ENCODE measurements at places on chromosomes 4 and X.

DNA sequence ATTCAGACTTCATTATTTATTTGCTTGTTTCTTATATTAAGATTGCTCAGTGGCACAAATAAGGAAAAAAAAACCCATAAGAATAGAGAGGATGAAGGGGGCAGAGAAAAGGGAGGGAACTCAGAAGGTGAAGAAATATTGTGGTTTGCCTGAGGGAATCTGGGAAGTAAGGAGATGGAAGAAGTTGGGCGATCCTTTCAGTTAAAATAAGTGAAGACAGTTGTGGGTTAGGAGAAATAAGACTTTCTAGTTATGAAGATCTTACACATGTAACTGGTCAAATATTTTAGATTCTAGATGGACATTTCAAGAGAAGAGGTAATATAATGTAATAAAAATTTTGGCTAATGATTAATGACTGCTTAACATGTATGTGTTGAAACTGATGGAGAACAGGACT, 138.7 kb upstream of the LIMCH1 start:
- no peak for DNase-seq

DNA sequence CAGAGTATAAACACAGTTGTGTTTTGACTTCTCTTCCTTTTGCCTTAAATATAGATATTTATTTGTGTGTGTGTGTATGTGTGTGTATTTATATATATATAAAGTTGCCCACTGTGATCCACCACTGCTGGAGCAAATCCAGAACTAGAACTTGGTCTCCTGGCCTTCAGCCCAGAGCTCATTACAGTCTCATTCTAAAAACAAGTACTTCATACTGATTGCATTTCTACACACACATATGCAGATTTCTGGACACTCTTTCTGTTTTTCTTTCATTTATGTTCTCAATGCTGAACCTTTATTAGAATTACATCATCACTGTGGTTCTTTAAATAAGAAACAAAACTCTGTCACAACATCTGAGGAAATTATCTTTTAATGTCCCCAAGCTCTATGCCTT, 381 bp downstream of the TXK start:
- DNase-seq, result no peak

- peak; percentile 85 for DNase-seq
Measured at GRCh38 chr4:89110986-89111832, at the start of gene TIGD2. TIGD2 (plus strand) TSS chr4:89111533; CDS start chr4:89112975, 1,442 bp downstream.

DNA sequence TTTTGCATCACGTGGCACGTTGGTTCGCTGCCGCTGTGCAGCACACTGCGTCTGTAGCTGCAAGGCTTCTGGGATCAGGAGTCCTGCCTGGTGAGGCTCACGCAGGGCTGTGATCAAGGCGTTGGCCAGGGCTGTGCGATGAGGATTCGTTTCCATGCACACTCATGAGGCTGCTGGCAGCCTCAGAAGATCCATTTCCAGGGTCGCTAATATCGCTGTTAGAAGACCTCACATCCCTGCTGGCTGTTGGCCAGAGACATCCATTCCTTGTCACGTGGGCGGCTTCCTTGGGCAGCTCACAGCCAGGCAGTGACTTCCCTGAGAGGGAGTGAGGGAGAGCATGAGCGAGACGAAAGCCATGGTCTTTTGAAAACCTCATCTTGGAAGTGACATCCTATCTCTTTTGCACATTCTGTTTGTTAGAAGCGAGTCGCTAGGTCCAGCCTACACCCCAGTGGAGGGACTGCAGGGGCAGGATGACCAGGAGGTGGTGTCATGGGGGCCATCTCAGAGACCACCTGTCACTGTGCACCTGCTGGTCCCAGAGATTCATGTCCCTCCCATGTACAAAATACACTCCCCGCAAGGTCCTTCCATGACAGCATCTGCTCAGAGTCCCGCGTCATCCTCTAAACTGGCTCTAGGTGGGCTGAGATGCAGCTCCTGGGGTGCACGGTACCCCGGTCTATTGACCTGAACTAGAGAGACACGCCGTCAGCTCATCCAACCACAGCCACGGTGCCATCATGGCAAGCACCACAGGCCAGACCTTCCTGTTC, 12.2 kb downstream of the RGS12 start:
- no peak for DNase-seq

DNA sequence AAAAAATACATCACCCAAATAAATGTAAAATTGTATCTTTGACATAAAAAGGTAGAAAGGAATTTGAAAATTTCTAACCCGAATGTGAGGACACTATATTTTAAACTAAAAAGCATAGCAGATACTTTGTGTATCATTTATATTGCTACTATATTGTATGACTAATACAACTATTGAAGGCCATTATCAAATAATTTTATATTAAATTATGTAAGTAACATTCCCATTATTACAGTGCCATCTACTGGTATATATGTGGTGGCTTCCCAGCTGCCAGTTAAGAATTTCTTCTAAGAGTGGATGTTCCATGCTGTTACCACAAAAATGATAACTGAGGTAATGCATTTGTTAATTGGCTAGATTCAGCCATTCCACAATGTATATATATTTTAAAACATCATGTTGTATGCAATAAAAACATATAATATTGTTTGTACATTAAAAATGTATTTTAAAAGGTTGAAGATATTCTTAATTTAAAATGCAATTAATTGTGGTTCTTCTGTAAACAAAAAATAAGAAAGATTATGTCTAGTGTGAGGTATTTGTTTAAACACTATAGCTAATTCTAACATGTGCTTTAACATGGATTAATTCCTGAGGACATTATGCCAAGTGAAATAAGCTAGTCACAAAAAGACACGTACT, 65.3 kb downstream of the EGF start:
- DNase-seq, result no peak

DNA sequence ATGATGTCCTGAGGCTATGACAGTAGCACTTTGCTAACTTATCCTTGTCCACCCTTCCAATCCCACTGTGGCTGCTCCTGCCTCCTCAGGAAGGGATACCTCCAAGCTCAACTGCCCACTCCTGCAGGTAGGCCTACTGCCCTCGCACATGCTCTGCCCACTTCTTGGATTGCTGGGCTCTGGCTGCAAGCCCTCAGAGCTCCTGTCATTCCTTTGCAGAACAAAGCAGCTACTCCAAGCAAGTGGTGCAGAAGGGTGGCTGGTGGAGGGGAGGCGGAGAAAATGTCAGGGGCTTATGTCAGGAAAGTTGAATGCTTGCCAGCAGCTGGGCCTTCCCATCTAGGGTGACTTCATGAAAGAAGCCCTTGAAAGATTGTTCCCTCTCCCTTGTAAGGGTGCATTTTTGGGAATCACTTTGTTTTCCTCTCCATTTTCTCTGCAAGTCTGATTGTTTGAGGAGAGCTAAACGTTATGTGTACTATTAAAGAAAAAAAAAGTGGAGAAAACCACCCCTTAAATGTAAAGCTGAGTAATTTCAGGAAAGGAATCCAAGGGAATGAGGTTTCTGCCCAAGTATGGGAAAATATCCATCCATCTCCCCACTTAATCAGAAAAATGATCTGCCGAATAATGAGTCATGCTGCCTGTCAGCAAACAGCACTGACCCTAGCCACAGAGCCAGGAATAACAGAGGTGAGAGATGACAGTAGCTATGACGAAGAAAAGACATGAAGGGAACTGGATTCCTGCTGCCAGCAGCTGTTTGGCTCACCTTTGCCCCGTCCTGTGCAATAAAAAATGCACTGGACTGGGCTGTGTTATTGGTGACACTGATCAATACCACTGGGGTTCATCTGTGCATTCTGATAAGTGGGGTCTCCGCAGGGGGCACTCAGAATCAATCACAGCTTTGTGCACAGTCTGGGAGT, 102.0 kb downstream of the RTL5 start:
- no peak for DNase-seq

GRCh38 chrX:30533835-30534234, 43.7 kb downstream of the TASL start:
- no peak for DNase-seq

- DNase-seq, result no peak
Measured at GRCh38 chrX:129561453-129561852, 21.4 kb downstream of the OCRL start.

GRCh38 chrX:150503898-150504219, 64.6 kb upstream of the MTM1 start:
- DNase-seq, result no peak

DNA sequence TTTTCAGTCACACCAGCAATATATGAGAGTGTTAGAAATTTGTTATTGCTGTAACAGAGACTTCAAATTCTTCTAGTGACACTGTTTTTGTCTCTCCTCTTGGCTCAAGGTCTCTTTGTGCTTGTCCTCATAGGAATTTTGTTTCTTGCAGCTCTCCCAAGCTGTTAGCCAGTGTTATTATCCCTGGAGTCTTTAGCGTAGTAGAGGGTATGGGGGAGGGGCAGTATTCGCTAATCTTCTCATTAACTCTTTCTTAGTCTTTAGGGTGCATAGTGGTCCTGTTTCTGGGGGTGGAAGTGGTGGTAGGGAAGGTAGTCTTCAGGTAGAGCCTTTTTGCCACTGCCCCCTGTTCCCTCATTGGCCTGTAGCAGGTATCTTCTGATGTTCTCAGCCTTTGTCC, 79.4 kb downstream of the JADE3 start:
- no peak for DNase-seq

GRCh38 chrX:72025236-72025770, 106.4 kb downstream of the RTL5 start:
- DNase-seq, result no peak

DNA sequence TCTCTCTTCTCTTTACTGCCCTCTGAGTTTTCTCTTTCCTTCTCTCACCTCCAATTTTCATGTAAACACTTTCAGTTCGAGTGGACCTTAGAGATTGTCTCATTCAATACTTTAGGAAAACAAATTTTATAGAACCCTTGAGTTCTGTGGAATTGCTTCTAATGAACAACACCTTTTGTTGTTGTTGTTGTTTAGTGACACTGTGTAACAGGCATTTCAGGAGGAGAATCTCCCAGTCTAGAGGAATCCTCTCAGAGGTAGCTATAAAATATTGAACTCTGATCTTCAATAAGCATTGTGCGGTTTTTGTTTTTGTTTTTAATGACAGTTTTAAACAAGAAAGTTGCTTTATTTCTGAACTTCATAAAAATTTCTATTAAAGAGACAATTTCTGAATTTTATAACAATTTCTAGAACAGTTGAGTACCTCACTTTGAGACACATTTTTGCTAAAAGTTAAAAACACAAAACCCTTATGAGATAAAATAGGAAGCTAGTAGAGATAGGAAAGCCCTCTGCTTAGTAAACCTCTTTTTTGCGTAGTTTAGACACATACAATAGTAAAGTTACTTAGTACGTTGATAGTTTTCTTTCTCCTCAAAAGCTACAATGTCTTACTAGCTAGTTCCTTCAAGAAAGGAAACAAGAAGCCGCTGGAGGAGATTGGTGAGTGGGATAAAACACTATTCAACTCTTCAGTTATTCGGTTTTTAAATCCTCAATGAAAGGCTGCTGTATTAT, 38.8 kb downstream of the CLCN3 start:
- no peak for DNase-seq

DNA sequence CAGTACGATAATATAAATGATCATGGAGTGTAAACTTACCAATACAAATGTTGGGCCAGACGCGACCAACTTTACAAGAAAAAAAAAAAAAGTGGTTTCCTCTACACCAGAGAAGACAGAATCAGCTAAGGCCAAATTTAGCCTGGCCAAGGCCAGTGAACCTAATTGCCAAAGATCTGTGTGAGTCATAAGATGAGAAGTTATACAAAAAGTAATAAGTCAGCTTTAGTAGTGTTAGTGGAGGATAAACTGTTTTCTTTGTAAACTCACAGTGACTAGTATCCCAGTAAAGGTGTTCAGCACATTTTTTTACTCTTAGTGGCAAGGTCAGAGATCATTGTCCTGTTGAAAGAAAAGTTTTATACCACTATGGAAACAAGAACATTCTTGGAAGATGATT, 531.4 kb upstream of the TECRL start:
- no peak for DNase-seq

GRCh38 chr4:120447774-120448173, 381.1 kb upstream of the MAD2L1 start:
- no peak for DNase-seq

GRCh38 chrX:1483843-1484637, 31.3 kb upstream of the ASMTL start:
- no peak for DNase-seq

GRCh38 chr4:577499-578450, 1.7 kb upstream of the TMEM271 start:
- no peak for DNase-seq

GRCh38 chr4:115090483-115091075, 22.8 kb downstream of the NDST4 start:
- peak; percentile 3 for DNase-seq

DNA sequence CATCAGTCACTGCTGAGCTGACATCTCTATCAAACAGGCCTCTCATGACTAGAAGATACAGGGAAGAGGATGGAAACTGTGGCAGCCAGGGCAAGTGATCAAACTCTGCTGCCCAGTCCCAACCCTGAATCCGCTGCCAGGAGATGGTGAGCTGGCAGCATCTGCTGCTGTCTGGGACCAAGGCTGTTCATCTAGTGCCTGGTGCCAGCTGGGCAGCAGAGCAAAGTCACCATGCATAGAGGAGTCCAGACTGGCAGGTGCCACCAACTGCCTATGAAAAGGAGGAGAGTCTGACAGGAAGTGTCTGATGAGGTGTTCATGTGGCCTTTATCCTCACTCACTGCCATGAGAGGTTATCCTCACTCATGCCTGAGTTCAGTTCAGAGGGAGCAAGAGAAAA, 518.9 kb downstream of the MID1IP1 start:
- no peak for DNase-seq

DNA sequence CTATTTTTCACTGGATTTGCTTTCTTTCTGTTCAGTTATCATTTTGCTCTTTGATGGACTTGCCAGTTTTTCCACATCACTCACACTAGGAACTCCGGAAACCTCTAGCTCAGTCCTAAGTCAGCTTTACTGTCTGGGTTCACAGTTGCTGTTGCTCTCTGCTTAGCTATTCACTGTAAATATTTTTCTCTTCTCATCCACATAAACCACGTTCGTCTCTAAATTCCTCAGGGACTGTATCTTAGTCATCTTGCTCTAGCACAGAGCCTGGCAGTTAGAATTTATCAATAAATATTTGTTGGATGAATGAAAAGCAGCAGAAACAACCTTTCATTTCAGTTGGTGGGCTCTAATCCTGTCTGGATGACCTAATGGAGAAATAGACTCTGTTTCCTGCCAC, 119.4 kb upstream of the DMD start:
- DNase-seq, result no peak

GRCh38 chrX:44063606-44064005, 90.4 kb upstream of the NDP start:
- no peak for DNase-seq

DNA sequence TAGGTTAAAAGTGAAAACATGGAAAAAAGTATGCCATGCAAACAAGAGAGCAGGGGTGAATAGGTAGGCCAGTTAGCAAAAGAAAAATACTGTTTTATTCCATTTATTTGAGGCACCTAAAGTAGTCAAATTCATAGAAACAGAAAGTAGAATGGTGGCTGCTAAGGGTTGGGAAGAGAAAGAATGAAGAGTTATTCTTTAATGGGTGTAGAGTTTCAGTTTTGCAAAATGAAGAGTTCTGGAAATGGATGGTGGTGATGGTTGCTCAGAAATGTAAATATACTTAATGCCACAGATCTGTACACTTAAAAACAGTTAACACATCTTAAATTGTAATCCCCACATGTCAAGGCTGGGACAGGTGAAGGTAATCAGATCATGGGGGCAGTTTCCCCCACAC, 29.7 kb downstream of the PARM1 start:
- no peak for DNase-seq
